Thyroid gland (tissue), 4 donors: ENCODE measurements at places on chromosomes 2 and 18. TPM values are rescaled to one million over a fixed set of nuclear protein-coding genes. Genes with fewer than 3 reads are reported as not detected.

- no peak overlapping the region for H3K27ac ChIP-seq
- H3K27me3 ChIP-seq = no peaks in the 10 kb centered on the region
- no peak overlapping the region for H3K4me3 ChIP-seq
- no peaks in the 10 kb centered on the region for H3K36me3 ChIP-seq
- H3K4me1 ChIP-seq = no peaks in the 10 kb centered on the region
These were observed 85.9 kb downstream of the SKA1 start for GRCh38 chr18:50460716-50461115.

DNA sequence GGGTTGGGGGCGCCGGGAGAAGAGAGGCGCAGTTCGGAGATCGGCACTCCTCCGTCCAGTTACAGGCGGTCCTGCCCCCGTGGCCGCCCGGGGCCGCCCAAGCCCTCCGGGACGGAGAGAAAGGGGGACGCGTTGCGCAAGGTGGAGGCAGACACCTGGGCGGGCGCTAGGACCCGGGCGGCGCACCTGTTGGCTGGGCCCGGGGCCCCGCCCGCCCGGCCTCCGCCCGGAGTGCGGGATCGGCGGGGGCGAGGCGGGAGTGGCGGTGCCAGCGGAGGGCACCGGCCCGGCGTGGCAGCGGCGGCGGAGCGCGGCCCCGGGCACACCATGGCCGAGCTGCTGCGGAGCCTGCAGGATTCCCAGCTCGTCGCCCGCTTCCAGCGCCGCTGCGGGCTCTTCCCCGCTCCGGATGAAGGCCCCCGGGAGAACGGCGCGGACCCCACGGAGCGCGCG lies at the start of gene SGPP2:
TSS of gene SGPP2 (plus strand) at position 268 of the 453 bp plus-strand sequence. CDS start at position 328, 60 bp downstream.
- H3K27ac ChIP-seq = peak within 1 kb of the TSS; percentile 86
- DNase-seq = peak; percentile 69
- H3K36me3 ChIP-seq = no peaks in the 10 kb centered on the region
- no peaks in the 10 kb centered on the region for H3K27me3 ChIP-seq

Gene SPP2
- not detected for total RNA-seq

DNA sequence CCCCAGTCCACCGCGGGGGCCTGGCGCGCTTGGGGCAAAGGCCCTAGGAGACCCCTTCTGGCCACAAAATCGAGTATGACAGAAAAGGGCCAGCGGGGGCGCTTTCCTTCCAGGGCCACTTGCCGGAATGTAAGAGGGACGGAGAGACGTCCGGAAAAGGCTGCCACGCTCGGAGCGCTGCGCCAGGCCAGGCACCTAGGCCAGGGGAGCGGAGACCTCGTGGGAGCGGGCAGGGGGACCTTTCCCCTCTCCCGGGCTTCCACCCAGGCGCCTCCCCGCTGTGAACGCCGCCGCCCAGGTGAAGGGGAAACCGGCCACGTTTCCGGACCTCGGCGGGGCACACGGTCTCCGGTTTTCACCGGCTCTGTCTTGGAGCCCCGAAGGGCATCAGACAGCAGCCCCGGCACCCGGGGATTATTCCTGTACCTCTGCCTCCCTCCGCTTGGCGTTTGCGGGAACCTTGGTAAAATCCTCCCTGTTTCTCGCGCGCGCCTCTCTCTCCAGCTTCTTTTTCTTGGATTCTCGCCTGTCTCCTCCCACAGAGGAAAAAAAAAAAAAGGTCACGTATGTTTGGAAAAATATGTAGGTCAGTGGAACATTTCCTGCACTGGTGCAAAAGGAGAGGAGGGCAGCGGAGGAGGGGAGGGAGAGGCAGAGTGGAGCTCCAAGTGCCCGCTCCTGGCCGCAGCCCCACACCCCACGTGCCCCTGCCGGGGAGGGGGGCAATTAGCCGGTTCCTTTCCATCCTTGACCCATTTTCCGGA lies 1.2 kb upstream of the NPAS2 start:
- H3K27me3 ChIP-seq = no peaks in the 10 kb centered on the region
- peak overlapping the region; percentile 62 for H3K4me3 ChIP-seq
- peak; percentile 83 for DNase-seq
- peaks cover 14% of the 10 kb centered on the region for H3K4me1 ChIP-seq
- H3K27ac ChIP-seq = peak overlapping the region; percentile 87

Gene POLE4
- 37.6 TPM for total RNA-seq

Gene MERTK
- 34.4 TPM for total RNA-seq

Gene SCN2A
- total RNA-seq = 0.33 TPM

DNA sequence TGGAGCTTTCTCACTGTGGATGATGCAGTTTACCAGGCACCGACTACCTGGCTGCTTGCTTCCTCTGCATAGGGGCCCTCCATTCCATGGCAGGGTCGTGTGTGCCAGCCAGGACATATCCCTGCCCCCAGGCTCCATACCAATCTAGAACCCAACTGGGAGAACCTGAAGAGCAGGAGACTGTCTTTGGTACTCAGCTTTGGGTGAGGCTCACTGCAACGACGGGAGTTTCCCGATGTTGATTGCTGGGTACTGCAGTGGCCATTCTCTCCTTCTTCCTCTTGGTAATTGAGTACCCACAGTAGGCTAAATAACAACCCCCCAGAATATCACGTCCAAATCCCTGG lies 133.3 kb upstream of the SERTAD2 start:
- DNase-seq = no peak
- no peak overlapping the region for H3K27ac ChIP-seq
- no peaks in the 10 kb centered on the region for H3K4me1 ChIP-seq
- no peaks in the 10 kb centered on the region for H3K27me3 ChIP-seq
- no peak overlapping the region for H3K4me3 ChIP-seq

- H3K27me3 ChIP-seq = no peaks in the 10 kb centered on the region
- no peak overlapping the region for H3K4me3 ChIP-seq
- no peaks in the 10 kb centered on the region for H3K4me1 ChIP-seq
- DNase-seq = no peak
- no peaks in the 10 kb centered on the region for H3K36me3 ChIP-seq
These were observed 419.3 kb downstream of the ZNF516 start for GRCh38 chr18:76075777-76076176.

GRCh38 chr2:71048096-71048495 lies 20.4 kb upstream of the NAGK start:
- H3K27ac ChIP-seq = no peak overlapping the region
- H3K4me1 ChIP-seq = no peaks in the 10 kb centered on the region
- no peaks in the 10 kb centered on the region for H3K27me3 ChIP-seq
- DNase-seq = no peak
- no peak overlapping the region for H3K4me3 ChIP-seq

DNA sequence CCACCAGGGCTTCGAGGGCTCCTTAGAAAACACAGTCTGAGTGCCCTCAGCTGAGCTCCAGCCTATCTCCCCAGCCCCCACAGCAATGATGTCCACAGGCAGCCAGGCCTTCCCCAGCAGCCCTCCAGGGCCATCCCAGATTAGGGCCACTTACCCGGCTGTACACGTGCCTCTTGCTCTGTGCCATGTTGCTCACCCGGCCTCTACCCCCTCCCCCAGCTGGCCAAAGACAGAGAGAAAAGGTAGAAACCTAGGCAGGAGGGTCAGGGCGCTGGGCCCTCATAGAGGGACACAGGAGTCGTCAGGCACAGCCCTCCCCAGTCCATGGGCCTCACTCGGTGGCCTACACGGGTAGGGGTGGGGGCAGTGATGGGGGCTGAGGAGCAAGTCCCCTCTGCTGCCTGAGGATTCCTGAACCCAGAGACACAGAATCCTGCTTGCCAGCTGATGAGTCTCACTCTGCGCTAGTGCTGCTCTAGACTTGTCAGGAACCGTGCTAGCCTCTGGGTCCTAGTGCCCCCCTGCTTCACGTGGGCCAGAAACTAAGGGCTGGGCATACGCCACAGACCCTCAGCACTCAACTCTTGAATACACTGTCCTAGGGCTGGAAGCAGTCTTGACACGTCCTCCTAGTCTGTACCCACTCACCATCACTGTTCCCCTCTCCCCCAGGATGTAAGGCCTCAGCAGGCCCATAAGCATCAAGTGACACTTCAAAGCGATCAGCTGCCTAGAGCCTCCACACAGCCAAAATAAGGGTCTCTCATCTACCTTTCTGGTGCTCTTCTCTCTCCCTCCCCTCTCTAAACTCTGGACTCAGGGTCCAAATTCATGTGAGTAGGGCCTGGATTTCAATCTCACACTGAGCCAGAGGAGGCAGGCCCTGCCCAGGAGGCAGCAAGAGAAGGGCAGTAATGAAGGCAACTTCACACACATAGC lies at the start of gene DCTN1:
TSS of gene DCTN1 (minus strand) at position 461 of the 939 bp plus-strand sequence. CDS start at position 187, 274 bp downstream.
- H3K4me1 ChIP-seq = peaks cover 19% of the 10 kb centered on the region
- DNase-seq = peak; percentile 42
- no peak within 1 kb of the TSS for H3K27ac ChIP-seq

GRCh38 chr18:35592298-35592697 lies 10.8 kb downstream of the GALNT1 start:
- no peak overlapping the region for H3K4me3 ChIP-seq
- DNase-seq = no peak
- no peaks in the 10 kb centered on the region for H3K27me3 ChIP-seq
- no peak overlapping the region for H3K27ac ChIP-seq
- peaks cover 20% of the 10 kb centered on the region for H3K4me1 ChIP-seq

DNA sequence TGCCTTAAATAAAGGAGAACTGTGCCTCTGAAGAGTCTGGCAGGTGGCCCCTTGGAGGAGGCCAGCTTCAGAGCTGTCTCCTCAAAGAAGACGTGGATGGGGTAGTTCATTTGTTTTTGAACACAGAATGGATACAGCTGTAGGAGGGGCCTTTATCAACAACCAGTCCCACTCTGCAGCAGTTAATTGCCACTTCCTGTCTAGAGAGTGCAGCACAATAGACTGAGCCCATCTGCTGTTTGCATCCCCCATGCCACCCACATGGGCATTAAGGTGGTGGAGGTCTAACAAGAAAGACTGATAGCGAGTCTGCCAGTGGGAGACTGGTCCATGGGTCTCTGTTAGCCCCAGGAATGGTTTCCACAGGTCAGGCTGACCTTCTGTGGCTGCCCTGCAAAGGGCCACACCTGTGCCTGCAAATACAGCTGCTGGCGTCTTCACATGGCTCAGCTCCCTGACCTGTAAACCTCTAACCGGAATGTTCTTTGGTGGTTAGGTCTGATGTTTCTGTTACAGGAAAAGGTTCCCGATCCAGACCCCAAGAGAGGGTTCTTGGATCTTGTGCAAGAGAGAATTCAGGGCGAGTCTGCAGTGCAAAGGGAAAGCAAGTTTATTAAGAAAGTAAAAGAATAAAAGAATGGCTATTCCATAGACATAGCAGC lies 153.3 kb upstream of the ITGA6 start:
- H3K36me3 ChIP-seq = no peaks in the 10 kb centered on the region
- H3K27ac ChIP-seq = no peak overlapping the region
- DNase-seq = no peak
- no peaks in the 10 kb centered on the region for H3K4me1 ChIP-seq
- H3K4me3 ChIP-seq = no peak overlapping the region
- no peaks in the 10 kb centered on the region for H3K27me3 ChIP-seq

- no peak overlapping the region for H3K27ac ChIP-seq
- H3K36me3 ChIP-seq = no peaks in the 10 kb centered on the region
- DNase-seq = no peak
- H3K4me1 ChIP-seq = peaks cover 4% of the 10 kb centered on the region
These were observed 66.3 kb downstream of the RRM2 start for GRCh38 chr2:10188729-10189305.

- no peaks in the 10 kb centered on the region for H3K4me1 ChIP-seq
- no peak overlapping the region for H3K4me3 ChIP-seq
- H3K27me3 ChIP-seq = no peaks in the 10 kb centered on the region
- DNase-seq = no peak
- no peak overlapping the region for H3K27ac ChIP-seq
These were observed 22.8 kb upstream of the EXOC6B start for GRCh38 chr2:72848436-72849137.

DNA sequence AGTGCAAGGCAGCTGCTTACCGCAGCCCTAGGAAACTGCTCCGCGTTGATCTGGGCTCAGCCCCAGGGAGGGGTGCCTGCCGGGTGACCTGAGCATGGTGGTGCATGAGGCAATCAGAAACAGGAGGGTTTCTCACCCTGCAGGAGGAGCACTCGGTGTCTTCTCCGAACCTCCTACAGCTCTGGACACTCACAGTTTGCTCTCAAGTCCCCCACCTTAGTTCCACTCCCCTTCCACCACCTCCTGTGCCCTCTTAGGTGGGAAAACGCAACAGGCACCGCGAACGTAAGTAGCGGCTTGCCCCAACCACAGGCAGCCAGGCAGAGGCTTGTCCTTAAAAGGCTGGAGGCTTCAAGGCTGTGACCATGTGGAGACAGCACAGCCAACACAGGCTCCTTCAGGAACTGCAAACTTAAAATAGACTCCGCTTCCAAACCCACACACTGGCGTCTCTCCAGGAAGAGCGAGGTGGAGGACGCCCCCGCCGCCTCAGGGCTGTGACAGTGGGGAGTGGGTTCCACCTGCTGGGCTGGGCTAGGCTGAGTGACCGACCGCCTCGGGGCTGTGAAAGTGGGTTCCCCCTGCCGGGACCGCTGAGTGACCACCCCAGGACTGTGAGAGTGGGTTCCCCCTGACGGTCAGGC lies 71.6 kb downstream of the NDUFA10 start:
- H3K4me1 ChIP-seq = peaks cover 4% of the 10 kb centered on the region
- no peak overlapping the region for H3K4me3 ChIP-seq
- H3K36me3 ChIP-seq = no peaks in the 10 kb centered on the region
- H3K27me3 ChIP-seq = no peaks in the 10 kb centered on the region
- peak; percentile 33 for DNase-seq

- DNase-seq = no peak
- peaks cover 21% of the 10 kb centered on the region for H3K4me1 ChIP-seq
- H3K27me3 ChIP-seq = no peaks in the 10 kb centered on the region
- H3K27ac ChIP-seq = no peak overlapping the region
- no peak overlapping the region for H3K4me3 ChIP-seq
- H3K36me3 ChIP-seq = no peaks in the 10 kb centered on the region
These were observed 76.3 kb downstream of the DDX1 start for GRCh38 chr2:15667809-15668556.

- H3K27me3 ChIP-seq = no peaks in the 10 kb centered on the region
- no peak overlapping the region for H3K4me3 ChIP-seq
- H3K36me3 ChIP-seq = no peaks in the 10 kb centered on the region
- no peak for DNase-seq
- no peaks in the 10 kb centered on the region for H3K4me1 ChIP-seq
- no peak overlapping the region for H3K27ac ChIP-seq
These were observed 1372.2 kb upstream of the TMEFF2 start for GRCh38 chr2:193566886-193567285.

- no peak for DNase-seq
- H3K36me3 ChIP-seq = no peaks in the 10 kb centered on the region
- H3K27me3 ChIP-seq = no peaks in the 10 kb centered on the region
- H3K27ac ChIP-seq = no peak overlapping the region
- H3K4me1 ChIP-seq = no peaks in the 10 kb centered on the region
These were observed 36.1 kb downstream of the DHRS9 start for GRCh38 chr2:169105476-169105875.

Gene EXOC6B
- total RNA-seq = 22.6 TPM

Gene VSNL1
- 0.33 TPM for total RNA-seq

DNA sequence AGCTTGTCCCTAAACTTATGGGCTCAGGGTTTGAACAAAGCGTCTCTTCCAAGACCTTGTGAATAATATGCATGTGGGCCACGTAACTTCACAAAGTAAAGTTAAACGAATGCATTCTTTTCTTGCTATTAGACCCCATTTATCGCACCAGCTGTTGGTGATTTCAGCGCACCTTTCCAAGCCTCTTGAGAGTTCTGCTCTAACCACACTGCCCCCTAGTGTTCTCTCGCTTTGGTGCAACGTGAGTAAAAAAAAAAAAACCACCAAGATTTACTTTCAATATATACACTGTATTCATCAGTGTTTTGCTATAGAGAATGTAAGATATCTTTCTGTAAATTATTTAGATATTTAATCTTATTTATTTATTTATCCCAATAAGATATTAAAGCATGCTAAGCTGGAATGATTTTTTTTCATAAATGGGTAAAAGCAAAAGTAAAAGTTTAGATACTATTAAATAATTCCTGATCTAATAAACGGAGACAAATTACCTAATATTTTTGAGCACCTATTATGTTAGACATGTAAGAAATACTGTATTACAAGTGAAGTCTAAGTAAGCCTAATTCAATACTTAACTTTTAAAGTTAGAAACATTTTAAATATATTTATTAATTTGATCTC lies 459.5 kb downstream of the DLGAP1 start:
- no peaks in the 10 kb centered on the region for H3K4me1 ChIP-seq
- no peak overlapping the region for H3K27ac ChIP-seq
- H3K36me3 ChIP-seq = no peaks in the 10 kb centered on the region
- DNase-seq = peak; percentile 58
- H3K27me3 ChIP-seq = no peaks in the 10 kb centered on the region
